ENCODE measurements at places on chromosomes 1 and 21. TPM values are rescaled to one million over a fixed set of nuclear protein-coding genes. Genes with fewer than 3 reads are reported as not detected.

GRCh38 chr1:207396168-207396746, 57.9 kb upstream of the CR2 start:
- DNase-seq, result no peak
- H3K27me3 ChIP-seq, result no peaks in the 10 kb centered on the region
- H3K27ac ChIP-seq, result no peak overlapping the region
- H3K4me1 ChIP-seq, result peaks cover 2% of the 10 kb centered on the region
- peaks cover 10% of the 10 kb centered on the region for H3K36me3 ChIP-seq

The CELF3 gene
- total RNA-seq, result not detected

DNA sequence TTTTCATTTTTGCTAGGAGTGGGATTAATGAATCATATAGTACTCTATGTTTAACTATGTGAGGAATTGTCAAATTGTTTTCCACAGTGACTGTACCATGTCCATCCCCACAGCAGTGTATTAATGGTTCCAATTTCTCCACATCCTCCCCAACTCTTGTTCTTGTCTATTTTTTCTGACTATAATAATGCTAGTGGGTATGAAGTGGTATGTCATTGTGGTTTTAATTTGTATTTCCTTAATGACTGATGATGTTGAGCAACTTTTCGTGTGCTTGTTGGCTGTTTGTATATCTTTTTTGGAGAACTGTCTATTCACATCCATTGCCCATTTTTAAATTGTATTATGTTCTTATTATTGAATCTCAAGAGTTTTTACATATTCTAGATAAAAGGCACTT, 10.0 kb upstream of the KPRP start:
- no peak overlapping the region for H3K27ac ChIP-seq
- no peaks in the 10 kb centered on the region for H3K36me3 ChIP-seq
- H3K27me3 ChIP-seq, result peaks cover 20% of the 10 kb centered on the region
- no peak for DNase-seq
- no peaks in the 10 kb centered on the region for H3K4me1 ChIP-seq

- no peak for DNase-seq
- H3K27ac ChIP-seq, result no peak overlapping the region
- H3K27me3 ChIP-seq, result no peaks in the 10 kb centered on the region
- H3K36me3 ChIP-seq, result peaks cover 4% of the 10 kb centered on the region
- H3K4me1 ChIP-seq, result no peaks in the 10 kb centered on the region
Observed at GRCh38 chr1:107750364-107750959, 214.5 kb downstream of the VAV3 start.

DNA sequence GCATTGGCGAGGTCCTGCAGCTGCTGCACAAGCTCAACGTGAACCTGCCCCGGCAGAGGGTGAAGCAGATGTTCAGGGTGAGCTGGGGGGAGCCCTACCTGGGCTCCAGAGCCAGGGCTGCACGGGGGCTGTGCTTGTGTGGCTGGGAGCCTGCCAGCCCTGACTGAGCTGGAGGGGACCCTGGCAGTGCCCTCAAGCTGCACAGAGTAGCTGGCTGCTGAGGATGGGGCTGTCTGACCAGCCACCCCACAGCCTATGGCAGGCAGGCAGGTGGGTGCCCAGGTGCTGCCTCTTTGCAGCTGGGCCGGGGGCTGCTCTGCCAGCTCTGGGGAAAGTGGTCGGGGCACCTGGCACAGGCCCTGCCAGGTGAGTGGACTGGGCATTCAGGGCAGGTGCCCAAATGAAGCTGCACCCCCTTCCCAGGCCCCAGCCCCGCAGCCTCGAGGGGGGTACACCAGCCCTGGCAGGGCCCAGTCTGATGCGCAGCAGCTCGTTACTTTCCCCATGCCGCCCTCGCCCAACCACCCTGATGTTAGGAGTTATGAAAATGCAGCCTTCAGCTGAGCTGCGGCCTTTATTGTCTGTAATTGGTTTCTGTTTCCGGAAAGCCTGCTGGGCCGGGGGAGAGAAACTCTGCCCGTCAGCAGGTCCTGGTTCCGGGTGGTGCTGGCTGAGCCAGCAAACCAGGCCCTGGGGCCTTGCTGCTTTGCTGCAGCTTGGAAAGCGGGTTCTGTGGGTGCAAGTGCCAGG, 4.3 kb downstream of the PLCH2 start:
- H3K27me3 ChIP-seq, result no peaks in the 10 kb centered on the region
- no peak overlapping the region for H3K27ac ChIP-seq
- DNase-seq, result no peak
- H3K36me3 ChIP-seq, result no peaks in the 10 kb centered on the region

The ESRRG gene
- not detected for total RNA-seq

DNA sequence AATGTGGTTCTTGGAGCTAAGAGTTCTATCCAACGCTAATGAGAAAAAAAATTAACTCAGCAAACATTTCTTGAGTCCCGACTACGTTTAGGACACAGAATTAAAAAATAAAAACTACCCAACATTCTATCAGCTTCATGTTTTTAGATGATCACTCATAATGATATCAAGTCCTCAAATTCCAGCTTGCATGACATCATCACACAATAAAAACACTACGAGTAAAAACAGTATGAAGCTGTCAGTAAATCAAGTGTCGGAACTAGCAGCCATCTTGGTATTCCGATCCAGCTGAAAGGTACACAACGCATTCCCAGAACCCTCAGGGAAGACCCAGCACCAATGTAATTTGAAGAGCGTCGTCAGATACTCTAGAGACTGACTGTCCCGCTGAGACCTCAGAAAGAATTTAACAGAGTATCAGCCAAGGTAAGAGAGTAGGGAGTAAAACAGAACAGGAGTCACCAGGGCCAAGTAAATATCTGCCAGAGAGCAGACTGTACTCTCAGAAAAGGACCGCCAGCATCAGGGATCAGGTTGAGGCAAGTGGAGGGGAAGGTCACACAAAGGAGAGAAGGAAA, 57.0 kb downstream of the NRIP1 start:
- peaks cover 15% of the 10 kb centered on the region for H3K36me3 ChIP-seq
- no peaks in the 10 kb centered on the region for H3K27me3 ChIP-seq
- no peak overlapping the region for H3K27ac ChIP-seq

GRCh38 chr1:234765672-234766071, 155.7 kb upstream of the IRF2BP2 start:
- H3K36me3 ChIP-seq, result no peaks in the 10 kb centered on the region
- peaks cover 47% of the 10 kb centered on the region for H3K4me1 ChIP-seq
- peaks cover 3% of the 10 kb centered on the region for H3K27me3 ChIP-seq
- DNase-seq, result no peak
- H3K4me3 ChIP-seq, result no peak overlapping the region
- peak overlapping the region; percentile 1 for H3K27ac ChIP-seq

DNA sequence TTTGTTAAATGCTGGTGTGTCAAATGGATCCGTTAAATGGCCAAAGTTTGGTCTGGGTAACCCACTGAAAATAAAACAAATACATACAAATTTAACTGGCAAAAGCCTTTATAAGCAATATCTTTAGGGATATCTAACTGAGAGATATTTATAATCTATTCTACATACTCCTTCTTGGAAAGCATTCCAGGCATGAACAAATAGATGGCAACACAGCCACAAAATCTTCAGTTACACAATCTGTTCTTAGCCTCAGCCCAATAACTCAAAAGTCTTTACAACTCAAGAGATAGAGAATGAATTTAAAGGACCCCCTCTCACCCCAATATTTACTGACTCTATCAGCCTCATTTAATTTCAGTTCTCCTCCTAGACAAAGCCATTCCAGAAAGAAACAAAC, 58.7 kb downstream of the NRDC start:
- no peak for DNase-seq
- peaks cover 15% of the 10 kb centered on the region for H3K36me3 ChIP-seq
- no peak overlapping the region for H3K4me3 ChIP-seq
- H3K4me1 ChIP-seq, result no peaks in the 10 kb centered on the region
- H3K27me3 ChIP-seq, result no peaks in the 10 kb centered on the region
- H3K27ac ChIP-seq, result no peak overlapping the region

The CTBS gene
- 17.3 TPM for total RNA-seq

The RIIAD1 gene
- total RNA-seq, result not detected

DNA sequence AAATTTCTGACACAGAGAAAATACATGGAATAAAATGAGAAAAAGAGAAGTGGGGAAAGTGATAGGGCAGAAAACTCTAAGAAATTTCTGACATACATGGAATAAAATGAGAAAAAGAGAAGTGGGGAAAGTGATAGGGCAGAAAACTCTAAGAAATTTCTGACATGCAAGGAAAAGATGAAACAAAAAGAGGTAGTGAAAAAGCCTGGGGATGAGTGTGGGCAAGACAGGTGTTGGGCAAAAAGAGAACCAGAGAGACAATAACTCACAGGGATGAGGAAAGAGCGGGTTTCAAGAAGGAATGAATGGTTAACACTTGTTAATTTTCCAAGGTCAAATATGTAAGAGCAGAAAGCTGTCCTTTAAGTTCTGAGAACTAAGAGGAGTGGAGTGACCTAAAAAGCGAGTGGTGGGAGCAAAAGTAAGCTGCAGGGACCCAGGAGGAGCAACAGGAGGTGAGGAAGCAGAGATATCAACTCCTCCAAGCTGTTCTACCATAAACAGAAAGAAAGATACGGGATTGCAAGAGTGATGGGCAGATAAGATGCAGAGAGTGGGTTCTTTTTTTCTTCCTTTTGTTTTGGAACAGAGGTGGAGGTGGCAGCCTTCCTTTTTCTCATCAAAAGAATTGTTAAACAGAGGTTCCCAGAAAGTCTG, 29.9 kb upstream of the EXO1 start:
- DNase-seq, result no peak
- H3K4me3 ChIP-seq, result no peak overlapping the region
- H3K4me1 ChIP-seq, result no peaks in the 10 kb centered on the region
- no peak overlapping the region for H3K27ac ChIP-seq
- no peaks in the 10 kb centered on the region for H3K36me3 ChIP-seq

DNA sequence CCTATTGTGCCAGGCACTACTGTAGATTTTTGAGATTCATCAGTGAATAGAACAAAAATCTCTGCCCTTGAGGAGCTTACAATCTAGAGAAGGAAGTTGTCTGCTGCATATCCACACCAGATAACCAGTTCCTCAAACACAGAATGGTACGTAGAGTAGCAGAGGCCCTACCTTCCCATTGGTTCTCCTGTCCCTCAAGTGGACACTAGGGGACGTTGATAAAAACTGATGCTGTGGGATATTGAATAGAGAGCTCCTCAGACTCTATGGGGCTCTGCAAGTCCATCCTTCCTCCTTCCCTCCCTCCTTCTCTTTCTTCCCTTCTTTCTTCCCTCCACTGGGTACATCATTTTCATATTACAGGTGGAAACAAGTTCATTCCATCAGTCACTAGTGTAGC, 371.3 kb downstream of the PBX1 start:
- no peaks in the 10 kb centered on the region for H3K36me3 ChIP-seq
- DNase-seq, result no peak
- H3K4me3 ChIP-seq, result no peak overlapping the region

DNA sequence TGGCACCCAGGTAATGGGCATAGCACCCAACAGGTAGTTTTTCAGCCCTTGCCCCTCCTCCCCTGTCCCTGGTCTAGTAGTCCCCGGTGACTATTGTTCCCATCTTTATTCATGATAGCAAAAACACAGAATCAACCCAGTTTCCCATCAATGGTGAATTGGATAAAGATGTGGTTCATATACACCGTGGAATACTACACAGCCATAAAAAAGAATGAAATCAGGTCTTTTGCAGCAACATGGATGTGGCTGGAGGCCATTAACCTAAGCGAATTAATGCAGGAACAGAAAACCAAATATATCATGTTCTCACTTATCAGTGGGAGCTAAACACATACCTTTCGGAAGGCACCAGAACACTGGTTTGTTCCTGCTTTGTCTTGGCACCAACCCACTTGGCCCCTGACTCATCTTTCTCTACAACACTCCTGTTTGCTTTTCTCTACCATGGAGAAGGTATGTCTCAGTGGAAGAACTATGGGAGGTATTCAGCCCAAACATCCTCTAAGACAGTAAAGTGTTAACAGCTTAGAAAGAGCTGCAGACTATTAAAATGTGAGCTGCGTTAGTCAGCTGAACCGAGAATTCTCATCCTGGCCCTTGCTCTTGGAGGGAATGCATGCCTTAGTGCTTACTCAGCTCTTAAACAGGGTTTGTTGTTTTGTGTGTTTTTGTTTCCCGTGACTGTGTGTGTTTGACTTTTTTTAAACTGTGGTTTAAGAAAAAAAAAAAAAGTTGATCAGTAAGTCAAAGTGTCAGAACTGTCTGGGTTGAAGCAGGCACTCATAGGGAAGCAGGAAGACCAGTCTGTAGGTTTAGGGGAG, 203.0 kb downstream of the TOMM20 start:
- H3K4me3 ChIP-seq, result peak overlapping the region; percentile 68
- H3K36me3 ChIP-seq, result peaks cover 13% of the 10 kb centered on the region
- H3K4me1 ChIP-seq, result peaks cover 47% of the 10 kb centered on the region
- no peaks in the 10 kb centered on the region for H3K27me3 ChIP-seq
- no peak for DNase-seq

The VHLL gene
- not detected for total RNA-seq

The OR14K1 gene
- not detected for total RNA-seq

DNA sequence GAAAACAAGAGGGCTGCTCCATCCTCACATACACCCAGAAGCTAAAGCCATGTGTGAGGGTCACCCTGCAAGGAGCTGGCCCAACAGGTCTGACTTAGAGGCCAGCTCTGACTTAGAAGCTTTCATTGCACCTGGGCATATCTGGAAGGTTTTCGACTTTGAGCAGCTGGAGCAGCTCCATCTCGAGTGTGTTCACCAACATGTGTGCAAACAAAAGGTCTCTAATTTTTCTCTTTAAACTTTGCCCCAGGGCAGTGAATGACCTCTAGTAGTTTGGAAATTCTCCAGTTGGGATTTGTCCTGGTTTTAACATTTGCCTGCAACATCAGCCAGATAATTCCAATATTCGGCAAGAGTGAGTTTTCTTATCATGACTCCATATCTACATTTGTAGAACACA, 108.3 kb downstream of the TNR start:
- H3K4me3 ChIP-seq, result no peak overlapping the region
- no peak overlapping the region for H3K27ac ChIP-seq
- no peak for DNase-seq
- peaks cover 7% of the 10 kb centered on the region for H3K27me3 ChIP-seq

- H3K4me1 ChIP-seq, result no peaks in the 10 kb centered on the region
- no peak overlapping the region for H3K27ac ChIP-seq
- no peak for DNase-seq
- H3K4me3 ChIP-seq, result no peak overlapping the region
- peaks cover 14% of the 10 kb centered on the region for H3K27me3 ChIP-seq
- no peaks in the 10 kb centered on the region for H3K36me3 ChIP-seq
Observed at GRCh38 chr1:28104866-28105467, 16.6 kb upstream of the EYA3 start.

The LIN28A gene
- not detected for total RNA-seq

The OR2L8 gene
- total RNA-seq, result not detected

DNA sequence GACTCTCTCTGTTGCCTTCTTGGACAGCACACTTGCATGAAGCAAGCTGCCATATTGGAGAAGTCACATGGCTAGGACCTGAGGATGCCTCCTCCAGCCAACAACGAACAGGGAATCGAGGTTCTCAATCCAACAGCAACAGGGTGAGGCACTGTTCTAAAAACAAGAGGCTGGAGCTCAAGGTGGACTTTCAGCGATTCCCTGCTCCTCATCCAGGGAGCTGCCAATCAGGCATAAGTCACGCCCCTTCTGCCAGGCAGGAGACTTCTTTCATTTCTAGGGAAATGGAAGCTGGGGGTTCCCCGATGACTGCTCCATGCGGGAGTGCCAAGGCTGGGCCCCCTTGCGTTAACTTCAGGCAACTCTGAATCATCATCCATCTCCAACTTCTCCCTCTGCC, 22.7 kb upstream of the IFNAR1 start:
- peaks cover 14% of the 10 kb centered on the region for H3K36me3 ChIP-seq
- H3K4me3 ChIP-seq, result no peak overlapping the region
- H3K4me1 ChIP-seq, result peaks cover 28% of the 10 kb centered on the region
- H3K27ac ChIP-seq, result no peak overlapping the region
- H3K27me3 ChIP-seq, result no peaks in the 10 kb centered on the region

The ADGRL4 gene
- total RNA-seq, result not detected

All from activated naive CD8-positive, alpha-beta T cell treated with anti-CD3 and anti-CD28 coated beads, Interleukin-2, amount 10 ng/mL, durations not matched to agents 7 days and 5 days (primary cell).